ENCODE measurements at places on chromosomes 4 and X.
A peak's percentile ranks its signal among the peaks of the same experiment; 100 is the strongest.

- H3K36me3 ChIP-seq, result no peaks in the 10 kb centered on the region
- H3K4me3 ChIP-seq, result no peak overlapping the region
Measured at GRCh38 chr4:71609651-71610050, 174.2 kb downstream of the GC start.

GRCh38 chr4:107853444-107854355 lies 29.0 kb downstream of the SGMS2 start:
- H3K27ac ChIP-seq, result peak overlapping the region; percentile 24
- H3K27me3 ChIP-seq, result no peaks in the 10 kb centered on the region
- H3K36me3 ChIP-seq, result no peaks in the 10 kb centered on the region
- no peak for DNase-seq

DNA sequence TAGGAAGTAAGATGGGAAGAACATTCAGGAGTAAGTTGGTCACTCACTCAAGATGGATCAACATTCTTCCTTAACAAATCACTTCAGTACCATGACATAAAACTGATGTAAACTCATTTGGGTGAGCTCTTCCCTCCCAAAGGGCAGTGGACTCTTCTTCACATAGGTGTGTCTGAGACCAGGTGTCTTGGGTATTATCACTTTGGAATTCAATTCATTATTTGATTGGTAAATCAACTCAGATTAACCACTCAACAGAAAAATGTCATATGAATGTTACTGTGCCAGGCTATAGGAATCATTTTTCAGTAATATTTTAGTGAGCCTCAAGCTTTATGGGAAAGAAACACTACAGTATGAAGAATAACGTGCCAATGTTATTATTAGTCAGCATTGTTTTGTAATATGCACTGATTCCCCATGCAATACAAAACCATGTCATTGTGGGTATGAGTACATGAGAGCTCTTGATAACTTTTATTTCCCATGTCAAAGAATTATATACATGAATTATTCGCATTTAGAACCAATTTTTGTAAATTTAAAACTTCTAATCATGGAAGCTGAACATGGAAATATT lies 58.6 kb upstream of the ETNPPL start:
- H3K36me3 ChIP-seq, result no peaks in the 10 kb centered on the region
- no peak for DNase-seq
- H3K4me1 ChIP-seq, result no peaks in the 10 kb centered on the region
- H3K4me3 ChIP-seq, result no peak overlapping the region
- no peaks in the 10 kb centered on the region for H3K27me3 ChIP-seq
- H3K27ac ChIP-seq, result no peak overlapping the region

DNA sequence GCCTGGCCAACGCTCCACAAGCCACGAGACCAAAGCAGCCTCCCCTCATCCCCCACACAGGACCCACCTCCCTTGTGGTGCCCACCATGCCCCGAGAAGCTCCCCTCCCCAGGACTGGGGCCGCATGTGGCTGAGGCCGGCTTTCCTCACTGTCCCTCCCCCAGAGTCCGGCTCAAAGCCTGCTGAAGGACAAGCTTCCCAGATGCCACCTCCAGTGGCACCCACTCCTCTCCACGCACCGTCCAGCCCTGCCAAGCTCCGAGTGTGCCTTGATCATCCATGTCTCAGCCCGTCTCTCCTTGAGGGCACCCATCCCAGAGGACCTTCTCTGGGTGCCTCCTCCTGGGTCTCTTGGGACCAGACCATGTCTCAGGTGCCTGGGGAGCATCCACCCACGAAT lies 58.8 kb upstream of the MXD4 start:
- H3K27me3 ChIP-seq, result no peaks in the 10 kb centered on the region
- no peak overlapping the region for H3K4me3 ChIP-seq
- H3K27ac ChIP-seq, result no peak overlapping the region
- no peak for DNase-seq
- no peaks in the 10 kb centered on the region for H3K4me1 ChIP-seq

GRCh38 chr4:10639664-10640063 lies 44.9 kb downstream of the CLNK start:
- no peak overlapping the region for H3K4me3 ChIP-seq
- no peaks in the 10 kb centered on the region for H3K27me3 ChIP-seq
- DNase-seq, result no peak

DNA sequence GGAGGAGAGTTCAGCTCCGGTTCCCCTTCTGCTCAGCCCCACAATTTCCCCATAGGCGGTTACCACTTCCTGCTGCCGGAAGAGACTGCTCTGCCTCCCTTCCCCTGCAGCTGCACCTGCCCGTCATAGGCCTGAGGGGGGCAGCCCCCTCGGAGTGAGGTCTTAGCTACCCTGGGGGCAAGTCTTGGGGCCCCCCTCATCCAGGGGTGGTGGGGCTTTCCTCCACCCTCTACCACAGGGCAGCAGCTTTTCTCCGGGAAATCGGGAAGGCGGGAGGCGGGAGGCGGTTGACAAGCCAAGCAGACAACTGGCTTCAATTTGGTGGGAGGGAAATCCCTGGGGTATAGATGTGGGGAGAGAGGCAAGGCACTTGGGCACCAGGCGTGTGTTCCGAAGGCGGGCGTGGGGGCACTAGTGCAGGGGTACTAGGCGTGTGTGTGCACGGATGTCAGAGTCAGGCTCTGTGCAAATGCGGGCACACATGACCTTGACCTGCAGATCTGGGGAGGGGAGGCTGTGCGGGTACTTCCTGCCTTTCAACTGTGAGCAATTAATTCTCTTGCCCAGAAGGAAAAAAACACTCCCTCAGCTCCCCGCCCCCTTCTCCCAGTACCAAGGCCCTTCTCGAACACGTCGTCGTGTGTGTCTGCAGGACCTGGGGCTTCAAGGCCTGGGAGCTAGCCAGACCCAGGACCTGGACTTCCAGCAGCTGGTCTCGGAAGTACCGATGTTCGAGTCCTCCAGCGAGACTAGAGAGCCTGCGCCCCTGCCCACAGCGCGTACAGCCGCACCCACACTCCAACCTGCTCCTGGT lies 1.0 kb upstream of the ARHGAP4 start:
- peaks cover 21% of the 10 kb centered on the region for H3K36me3 ChIP-seq
- H3K27ac ChIP-seq, result peak overlapping the region; percentile 92
- H3K4me3 ChIP-seq, result peak overlapping the region; percentile 66
- H3K4me1 ChIP-seq, result peaks cover 8% of the 10 kb centered on the region
- no peaks in the 10 kb centered on the region for H3K27me3 ChIP-seq

- H3K4me1 ChIP-seq, result no peaks in the 10 kb centered on the region
- no peak overlapping the region for H3K4me3 ChIP-seq
- H3K27me3 ChIP-seq, result no peaks in the 10 kb centered on the region
- H3K27ac ChIP-seq, result no peak overlapping the region
- no peak for DNase-seq
Measured at GRCh38 chr4:63348735-63349673, 1060.2 kb downstream of the TECRL start.

GRCh38 chr4:79917246-79917645 lies 155.8 kb downstream of the ANTXR2 start:
- DNase-seq, result no peak
- no peaks in the 10 kb centered on the region for H3K27me3 ChIP-seq
- no peak overlapping the region for H3K27ac ChIP-seq

DNA sequence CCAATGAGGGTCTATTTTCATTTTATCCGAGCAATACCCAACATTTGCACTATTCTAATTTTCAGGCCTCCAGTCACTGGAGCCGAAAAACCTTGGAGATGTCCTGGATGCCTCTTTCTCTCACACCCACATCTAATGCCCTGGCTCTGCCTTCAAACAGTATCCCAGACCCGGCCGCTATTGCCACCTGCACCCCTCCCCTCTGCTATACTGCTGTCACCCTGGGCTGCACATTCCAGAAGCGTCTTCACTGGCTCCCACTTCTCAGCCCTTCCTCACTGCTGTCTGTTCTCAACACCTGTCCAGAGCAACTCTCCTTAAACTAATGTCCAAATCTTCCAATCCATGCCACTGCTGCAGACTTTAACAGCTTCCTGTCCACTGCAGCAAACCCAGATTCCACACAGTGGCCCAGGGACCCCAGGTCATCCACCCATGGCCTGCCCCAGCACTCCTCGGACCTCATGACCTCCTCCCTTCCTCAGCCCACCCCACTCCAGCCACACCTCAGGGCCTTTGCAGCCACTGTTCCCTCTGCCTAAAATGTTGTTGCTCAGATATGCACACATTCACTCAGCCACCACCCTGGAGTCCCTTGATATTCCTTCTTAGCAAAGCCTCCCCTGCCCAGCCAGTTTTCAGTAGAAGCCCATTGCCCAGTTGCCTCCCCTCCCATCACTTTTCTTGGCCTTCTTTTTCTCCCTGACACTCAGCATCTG lies 30.5 kb upstream of the PPP2R2C start:
- no peaks in the 10 kb centered on the region for H3K36me3 ChIP-seq
- no peak for DNase-seq
- H3K4me1 ChIP-seq, result no peaks in the 10 kb centered on the region

DNA sequence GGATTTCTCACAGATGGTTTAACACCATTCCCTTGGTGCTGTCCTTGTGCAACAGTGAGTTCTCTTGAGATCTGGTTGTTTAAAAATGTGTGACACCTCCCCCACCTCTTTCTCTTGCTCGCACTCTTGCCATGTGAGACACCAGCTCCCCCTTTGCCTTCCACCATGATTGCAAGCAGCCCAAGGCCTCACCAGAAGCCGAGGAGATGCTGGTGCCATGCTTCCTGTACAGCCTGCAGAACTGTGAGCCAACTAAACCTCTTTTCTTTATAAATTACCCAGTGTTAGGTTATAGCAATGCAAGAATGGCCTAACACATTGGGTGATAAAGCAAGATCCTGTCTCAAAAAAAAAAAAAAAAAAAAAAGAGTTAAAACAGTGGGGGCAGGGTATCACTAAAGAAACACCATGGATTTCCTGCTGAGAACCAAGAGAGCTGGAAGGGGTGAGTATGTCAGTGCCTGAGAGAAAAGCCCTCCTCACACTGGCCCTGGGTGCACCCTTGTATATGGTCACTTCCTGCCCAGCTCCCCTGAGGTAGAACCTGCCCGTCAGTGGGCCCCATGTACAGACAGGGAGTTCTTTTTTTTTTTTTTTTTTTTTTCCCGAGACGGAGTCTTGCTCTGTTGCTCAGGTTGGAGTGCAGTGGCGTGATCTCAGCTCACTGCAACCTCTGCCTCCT lies 46.4 kb downstream of the APOO start:
- no peak overlapping the region for H3K4me3 ChIP-seq
- no peak overlapping the region for H3K27ac ChIP-seq
- H3K27me3 ChIP-seq, result no peaks in the 10 kb centered on the region
- H3K36me3 ChIP-seq, result no peaks in the 10 kb centered on the region

DNA sequence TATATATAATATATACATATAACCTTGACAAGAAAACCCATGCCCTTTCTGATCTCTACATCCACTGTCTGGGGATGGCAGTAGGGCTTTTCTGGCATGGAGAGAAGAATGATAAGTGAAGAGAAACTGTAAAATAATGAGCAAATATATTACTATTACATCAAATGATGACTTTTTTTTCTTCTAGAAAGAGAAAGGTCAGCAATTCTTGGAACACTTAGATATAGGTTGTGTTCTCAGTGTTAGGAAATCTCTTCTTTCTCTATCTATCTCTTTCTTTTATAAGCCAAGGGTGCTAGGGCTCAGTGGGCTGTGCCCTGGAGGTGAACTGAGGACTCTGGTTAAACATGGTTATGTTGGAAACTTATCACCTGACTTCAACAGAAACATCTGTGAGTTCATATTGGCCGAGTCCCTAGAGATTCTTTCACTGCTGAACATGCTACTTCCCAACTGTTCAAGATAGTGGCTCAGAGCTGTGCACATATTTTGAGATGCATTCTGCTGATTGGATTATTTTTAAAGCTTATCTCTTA lies 265.1 kb downstream of the GBA3 start:
- no peaks in the 10 kb centered on the region for H3K4me1 ChIP-seq
- no peak overlapping the region for H3K27ac ChIP-seq
- H3K4me3 ChIP-seq, result no peak overlapping the region

- H3K27me3 ChIP-seq, result no peaks in the 10 kb centered on the region
- H3K4me3 ChIP-seq, result no peak overlapping the region
- DNase-seq, result no peak
- H3K27ac ChIP-seq, result no peak overlapping the region
- no peaks in the 10 kb centered on the region for H3K36me3 ChIP-seq
Measured at GRCh38 chr4:23579166-23579565, 310.7 kb downstream of the PPARGC1A start.

GRCh38 chrX:72271812-72272211 lies 5.2 kb downstream of the RPS4X start:
- H3K4me3 ChIP-seq, result no peak overlapping the region
- no peaks in the 10 kb centered on the region for H3K27me3 ChIP-seq
- H3K36me3 ChIP-seq, result peaks cover 79% of the 10 kb centered on the region
- H3K27ac ChIP-seq, result peak overlapping the region; percentile 42

GRCh38 chr4:76624241-76624681 lies 189.2 kb downstream of the SHROOM3 start:
- H3K36me3 ChIP-seq, result no peaks in the 10 kb centered on the region
- H3K4me3 ChIP-seq, result no peak overlapping the region
- H3K27ac ChIP-seq, result peak overlapping the region; percentile 86
- H3K27me3 ChIP-seq, result no peaks in the 10 kb centered on the region

DNA sequence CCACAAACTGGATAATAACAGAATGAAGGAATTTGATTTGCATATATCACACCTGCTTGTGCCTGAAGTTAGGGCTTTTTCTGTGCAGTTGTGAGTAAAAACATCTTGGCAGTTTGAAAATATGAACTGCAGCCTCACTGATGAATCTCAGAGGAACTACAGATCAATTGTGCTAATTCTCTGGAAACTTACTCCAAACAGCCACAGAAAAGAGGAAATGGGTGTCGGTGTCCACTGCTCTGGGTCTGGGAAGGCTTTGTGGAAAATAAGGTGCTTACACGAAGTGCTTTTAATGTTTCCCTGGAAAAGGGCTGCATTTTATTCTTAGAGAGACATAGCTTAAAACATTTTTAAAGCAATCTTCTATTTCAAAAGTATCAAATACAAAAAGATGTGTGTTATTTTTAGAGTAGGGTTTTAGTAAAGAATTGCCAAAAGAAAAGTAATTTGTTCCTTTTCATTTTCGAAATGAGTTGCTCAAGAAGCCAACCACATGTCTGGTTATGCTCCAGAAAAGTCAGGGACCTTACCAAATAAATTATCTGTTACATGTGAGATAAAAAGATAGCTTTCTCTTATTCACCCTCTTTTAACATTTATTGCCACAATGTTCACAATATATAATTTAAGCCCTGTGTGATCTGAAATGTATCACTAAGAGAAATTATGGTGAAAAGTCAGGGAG lies 240.1 kb downstream of the FRAS1 start:
- DNase-seq, result no peak
- no peak overlapping the region for H3K4me3 ChIP-seq
- no peaks in the 10 kb centered on the region for H3K27me3 ChIP-seq
- H3K4me1 ChIP-seq, result no peaks in the 10 kb centered on the region

- peaks cover 33% of the 10 kb centered on the region for H3K36me3 ChIP-seq
- no peaks in the 10 kb centered on the region for H3K27me3 ChIP-seq
- no peak for DNase-seq
- H3K27ac ChIP-seq, result peak overlapping the region; percentile 62
Measured at GRCh38 chr4:75916091-75916661, 13.9 kb upstream of the PPEF2 start.

DNA sequence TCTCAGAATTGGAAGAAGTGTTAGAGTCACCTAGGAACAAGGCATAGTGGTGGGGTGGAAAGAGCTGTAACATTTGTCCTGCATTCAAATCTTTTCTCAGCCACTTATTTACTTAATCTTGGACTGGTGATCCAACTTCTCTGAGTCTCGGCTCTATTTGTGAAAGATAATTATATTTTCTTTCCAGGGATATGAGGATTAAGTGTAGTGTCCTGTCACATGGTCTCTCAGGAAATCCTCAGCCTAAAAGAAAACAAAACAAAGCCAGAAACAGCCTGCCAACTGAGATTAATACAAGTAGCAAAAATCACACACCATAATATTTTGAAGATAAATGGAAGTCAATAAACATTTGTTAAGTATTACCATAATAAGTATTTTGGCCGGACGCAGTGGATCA lies 33.3 kb upstream of the ETNPPL start:
- H3K27me3 ChIP-seq, result no peaks in the 10 kb centered on the region
- peak overlapping the region; percentile 15 for H3K27ac ChIP-seq
- H3K36me3 ChIP-seq, result no peaks in the 10 kb centered on the region
- no peak for DNase-seq
- no peak overlapping the region for H3K4me3 ChIP-seq
- no peaks in the 10 kb centered on the region for H3K4me1 ChIP-seq

Data from ascending aorta (tissue), 2 donors.